T-helper 17 cell (primary cell): ENCODE measurements at places on chromosomes 5 and 9.

GRCh38 chr5:54323495-54323894, 13.1 kb upstream of the ARL15 start:
- no peak for DNase-seq

- DNase-seq, result no peak
Observed at GRCh38 chr5:3639175-3639574, 43.5 kb downstream of the IRX1 start.

DNA sequence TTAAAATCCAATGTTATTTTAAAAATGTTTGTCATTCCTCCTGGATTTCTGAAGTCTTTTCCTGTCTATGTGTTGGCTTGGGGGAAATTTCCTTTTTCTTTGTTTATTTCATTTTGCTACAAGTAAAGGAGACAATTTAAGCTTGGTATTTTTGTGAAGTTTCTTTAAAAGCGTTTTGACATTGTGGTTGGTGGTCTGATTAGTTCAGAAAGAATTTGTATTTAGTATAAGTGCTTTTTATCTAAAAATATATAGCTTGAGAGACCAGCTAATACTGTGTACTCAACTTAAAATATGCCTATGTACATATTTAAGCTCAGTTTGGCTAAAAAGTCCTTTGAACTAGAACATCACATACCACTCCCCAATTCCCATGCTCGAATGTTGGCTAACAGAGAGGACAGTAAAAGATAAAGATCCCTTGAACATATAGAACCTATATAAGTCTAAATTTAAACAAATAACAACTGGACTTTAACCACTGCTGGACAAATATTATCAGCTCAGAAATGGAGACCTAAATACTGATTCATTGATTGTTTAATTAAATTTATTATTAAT, 237.6 kb downstream of the TLE4 start:
- DNase-seq, result no peak

DNA sequence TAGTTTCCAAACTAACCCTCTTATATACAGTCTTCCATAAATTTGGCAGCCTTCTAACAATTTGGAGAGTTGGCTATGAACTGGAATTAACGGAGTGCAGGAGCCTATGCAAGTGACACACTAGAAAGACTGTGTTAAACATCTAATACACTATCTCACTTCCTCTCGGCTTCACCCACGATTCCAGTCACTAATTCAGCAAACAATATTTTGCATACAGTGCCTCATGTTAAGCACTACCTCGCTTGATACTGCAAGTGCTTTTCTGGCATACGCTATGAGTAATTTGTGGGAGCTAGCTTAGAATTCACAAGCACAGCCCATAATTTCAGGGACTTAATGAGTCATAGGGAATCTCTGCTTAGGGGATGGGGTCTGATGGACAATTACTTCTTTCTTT, 102.5 kb downstream of the ST8SIA4 start:
- no peak for DNase-seq

DNA sequence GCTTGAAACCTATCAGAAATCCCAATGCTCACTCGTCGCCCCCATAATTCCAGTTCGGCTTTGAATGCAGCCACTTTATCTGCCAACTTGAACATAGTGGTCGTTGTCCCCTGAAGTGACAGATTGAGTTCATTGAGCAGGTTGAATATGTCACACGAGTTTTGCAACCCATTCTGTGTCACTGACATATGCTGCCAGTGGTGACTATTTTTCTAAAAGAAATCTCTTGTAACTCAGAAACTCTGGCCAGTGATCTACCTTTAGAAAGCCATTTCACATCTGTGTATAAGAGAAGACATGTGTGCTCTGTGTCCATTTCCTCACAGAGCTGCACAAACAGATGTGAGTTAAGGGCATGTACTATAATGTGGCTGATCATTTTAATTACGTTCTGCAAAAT, 47.0 kb upstream of the LARP1 start:
- no peak for DNase-seq
